AG10803 (cell line): ENCODE measurements at places on chromosomes 4 and X.
A peak's percentile ranks its signal among the peaks of the same experiment; 100 is the strongest.

- DNase-seq = peak; percentile 59
These were observed 5.2 kb downstream of the LDB2 start for GRCh38 chr4:16893141-16893651.

DNA sequence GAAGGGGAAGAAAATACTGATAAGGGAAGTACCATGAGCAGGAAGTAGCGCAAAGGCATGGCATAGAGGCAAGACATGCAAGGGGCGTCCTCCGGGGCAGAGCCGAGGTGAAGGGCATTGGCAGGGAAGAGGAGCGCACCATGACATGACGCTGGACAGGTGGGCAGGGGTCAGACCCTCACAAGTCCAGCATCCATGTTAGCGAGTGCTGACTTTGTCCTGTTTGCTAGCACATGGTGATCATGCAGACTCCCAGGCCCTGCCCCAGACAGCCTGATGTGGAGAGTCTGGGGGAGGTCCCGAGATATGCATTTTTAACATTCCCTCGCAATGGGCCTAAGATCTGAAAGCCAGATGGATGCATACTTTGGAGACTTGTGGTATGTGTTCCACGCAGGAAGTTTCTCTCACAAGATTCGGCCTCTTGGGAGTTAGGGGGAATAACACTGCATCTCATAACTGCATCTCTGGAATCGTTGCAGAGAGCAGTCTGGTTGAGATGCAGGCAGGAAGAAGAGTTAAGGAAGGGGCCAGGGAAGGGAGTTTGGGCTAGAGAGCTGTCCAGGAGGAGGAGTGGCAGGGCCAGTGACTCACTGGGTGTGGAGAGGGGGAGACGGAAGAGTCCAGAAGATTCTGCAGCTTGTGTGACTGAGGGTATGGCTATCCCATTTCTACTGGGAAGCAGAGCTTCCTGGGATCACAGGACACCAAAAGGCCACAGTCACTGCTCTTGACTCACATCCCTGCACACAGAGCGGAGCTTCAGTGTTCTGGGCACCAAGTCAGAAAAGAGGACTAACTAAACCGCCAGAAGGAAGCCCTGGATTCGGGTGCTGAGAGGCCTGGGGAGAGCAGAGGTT, 59.7 kb downstream of the FAM184B start:
- peak; percentile 95 for DNase-seq

GRCh38 chr4:87326460-87326859, 3.8 kb upstream of the HSD17B13 start:
- no peak for DNase-seq

DNA sequence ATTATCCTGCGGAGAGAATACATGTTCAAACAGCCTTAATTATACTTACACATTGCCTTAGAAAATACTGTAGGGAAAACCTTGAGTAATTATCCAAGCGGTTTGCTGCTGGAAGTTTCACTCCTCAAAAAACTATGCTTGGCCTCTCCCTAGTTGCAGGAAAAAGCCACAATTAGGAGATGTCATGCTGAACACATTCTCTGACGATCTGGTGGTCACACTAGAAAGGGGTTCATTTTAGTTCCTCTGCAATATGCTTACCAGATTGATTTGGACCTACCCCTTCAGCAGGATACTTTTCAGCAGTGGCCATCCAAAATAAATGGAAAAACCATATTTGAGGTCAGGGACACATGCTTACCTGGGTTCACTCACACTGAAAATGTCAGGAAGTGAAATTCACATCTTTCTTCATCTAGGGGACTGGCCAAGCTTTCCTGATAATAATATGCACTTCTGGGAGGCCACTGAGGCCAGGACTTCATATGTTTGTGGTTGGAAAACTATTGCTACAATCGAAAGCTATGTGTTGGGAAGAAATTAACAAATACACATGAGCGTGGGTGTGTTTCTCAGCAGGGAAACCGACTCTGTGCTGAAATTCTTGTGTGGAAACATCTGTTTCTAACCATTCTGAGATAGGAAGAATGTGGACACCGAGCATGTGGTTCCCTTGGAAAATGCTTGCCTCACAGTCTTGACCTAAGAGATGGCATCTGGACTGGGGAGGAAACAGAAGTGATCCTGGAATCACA, 68.8 kb downstream of the ATXN3L start:
- DNase-seq = peak; percentile 99

GRCh38 chr4:36392916-36393315, 111.5 kb downstream of the DTHD1 start:
- no peak for DNase-seq

DNA sequence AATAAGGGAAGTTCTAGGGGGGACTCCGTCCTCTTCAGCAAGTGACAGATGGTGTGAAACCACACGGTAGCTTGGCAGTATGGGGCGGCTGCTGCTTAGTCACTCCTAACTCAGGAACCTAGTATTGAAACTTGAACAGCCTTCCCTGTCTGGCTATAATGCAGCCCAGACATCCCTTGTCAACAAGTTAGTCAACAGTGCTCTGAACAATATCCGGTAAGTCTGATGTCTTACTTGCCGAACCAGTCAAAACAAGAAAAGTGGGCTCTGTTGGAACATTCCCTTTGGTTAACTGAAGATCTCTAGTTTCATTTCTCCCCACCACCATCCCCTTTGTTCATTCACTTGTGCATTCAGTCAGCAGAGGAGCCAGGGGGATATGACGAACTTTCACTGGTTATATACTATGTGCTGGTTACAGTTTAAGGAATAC, 18.7 kb upstream of the CXCL13 start:
- DNase-seq = peak; percentile 67

DNA sequence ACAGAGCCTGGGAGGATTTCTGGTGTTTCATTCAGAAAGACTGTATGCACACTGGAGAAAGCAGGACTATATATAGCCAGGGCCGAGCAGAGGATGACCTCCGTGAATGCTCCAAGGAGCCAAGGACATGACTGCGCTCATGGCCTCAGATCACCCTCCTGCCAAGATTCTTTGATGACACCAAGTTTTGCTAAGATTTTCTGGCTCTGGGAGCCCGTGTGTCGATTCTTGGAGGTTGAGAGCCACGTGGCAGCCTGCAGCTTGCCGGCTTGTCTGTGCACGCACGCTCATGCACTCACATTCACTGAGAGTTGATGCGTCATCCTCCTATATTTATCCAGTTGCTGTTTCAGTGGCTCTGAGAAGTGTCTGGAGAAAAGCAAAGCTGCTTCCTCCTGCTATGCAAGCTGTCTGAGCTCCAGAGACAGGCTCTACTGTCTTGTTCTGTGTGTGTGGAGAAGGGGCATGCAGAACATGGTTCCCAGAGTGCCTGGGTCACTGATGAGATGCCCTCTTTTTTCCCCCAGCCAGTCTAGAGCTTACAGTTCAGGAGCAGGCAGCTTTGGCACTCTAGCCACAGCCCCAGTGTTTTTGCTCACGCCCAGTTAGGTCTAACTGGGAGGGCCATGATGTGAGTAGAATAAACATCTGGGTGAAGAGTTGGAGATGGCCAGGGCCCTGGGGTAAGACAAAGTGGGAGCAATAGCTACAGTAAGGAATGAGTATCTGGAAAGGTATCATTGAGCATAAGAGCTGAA, 64.9 kb upstream of the SCOC start:
- peak; percentile 96 for DNase-seq

- DNase-seq = no peak
These were observed 240.8 kb upstream of the DDX53 start for GRCh38 chrX:22758807-22759481.

- peak; percentile 63 for DNase-seq
These were observed 219.6 kb downstream of the PTTG2 start for GRCh38 chr4:38179690-38180377.

DNA sequence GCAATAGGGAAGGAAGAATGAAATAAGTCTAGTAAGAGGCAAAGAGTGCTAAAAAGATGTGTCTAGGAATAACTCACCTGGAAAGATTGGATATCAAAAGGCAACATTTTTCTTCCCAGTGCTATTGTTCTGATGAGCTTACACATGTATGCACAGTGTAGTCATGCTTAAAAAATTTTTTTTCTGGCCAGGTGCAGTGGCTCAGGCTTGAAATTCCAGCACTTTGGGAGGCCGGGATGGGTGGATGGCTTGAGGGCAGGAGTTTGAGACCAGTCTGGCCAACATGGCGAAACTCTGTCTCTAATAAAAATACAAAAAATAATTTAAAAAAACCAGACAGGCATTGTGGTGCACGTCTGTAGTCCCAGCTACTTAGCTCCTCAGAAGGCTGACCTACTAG, 795.8 kb upstream of the IGFBP7 start:
- DNase-seq = no peak

DNA sequence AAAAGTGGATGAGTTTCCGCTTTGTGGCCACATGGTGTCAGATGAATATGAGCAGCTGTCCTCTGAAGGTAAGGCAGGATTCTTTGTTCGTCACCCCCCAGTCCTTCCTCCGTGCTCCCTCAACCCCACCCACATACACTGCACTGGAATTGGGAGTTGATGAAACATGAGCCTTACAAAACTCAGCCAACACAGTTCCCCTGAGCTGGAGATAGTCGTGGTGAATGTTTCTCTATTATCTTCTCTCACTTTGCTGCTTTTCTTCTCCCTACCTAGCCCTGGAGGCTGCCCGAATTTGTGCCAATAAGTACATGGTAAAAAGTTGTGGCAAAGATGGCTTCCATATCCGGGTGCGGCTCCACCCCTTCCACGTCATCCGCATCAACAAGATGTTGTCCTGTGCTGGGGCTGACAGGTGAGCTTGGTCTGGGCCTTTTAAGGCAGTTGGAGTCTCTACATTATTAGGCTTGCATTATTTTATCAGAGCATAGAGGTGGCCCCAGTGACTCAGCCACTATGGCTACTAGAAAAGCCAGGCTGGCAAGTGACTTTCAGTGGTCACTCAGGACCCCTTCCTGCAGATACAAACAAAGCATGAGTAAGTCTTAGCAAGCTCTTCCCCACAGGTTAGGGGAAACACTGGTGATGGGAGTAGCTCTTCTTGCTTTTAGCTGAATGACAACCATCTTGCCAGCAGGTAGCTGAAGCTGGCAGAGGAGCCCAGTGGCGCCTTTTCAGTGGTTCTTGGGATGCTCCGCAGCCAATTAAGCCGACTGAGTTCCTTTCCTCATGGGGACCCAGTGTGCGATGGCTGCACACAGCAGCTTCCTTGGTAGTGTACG, 1.6 kb downstream of the RPL10 start:
- no peak for DNase-seq

GRCh38 chr4:2954358-2955185, 8.6 kb downstream of the NOP14 start:
- no peak for DNase-seq

- DNase-seq = peak; percentile 57
These were observed 174.5 kb downstream of the NSUN7 start for GRCh38 chr4:40924096-40924792.

- DNase-seq = no peak
These were observed 363.0 kb downstream of the MID1IP1 start for GRCh38 chrX:39164212-39164611.

- peak; percentile 56 for DNase-seq
These were observed 477 bp downstream of the FGF5 start for GRCh38 chr4:80266902-80267380.

- DNase-seq = no peak
These were observed 407.3 kb downstream of the IDS start for GRCh38 chrX:149097786-149098185.

DNA sequence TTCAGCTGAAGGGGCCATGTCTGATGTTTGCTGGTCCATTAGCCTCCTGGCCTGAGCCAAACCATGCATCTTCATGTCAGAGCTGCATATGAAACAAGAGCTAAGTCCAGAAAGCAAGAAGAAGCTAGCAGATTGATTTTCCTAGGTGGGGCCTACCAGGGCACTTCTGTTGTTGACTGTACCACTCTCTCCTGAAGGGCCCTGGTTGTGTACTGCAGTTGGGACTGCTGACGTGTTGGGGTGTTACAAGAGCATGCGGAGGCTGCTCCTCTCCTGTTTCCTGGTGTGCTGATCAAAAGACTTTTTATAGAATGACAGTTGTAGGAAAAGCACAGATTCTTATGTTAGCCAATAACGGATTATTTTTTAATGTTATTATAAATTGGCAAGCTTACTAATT, 145.1 kb downstream of the TBL1X start:
- DNase-seq = no peak

DNA sequence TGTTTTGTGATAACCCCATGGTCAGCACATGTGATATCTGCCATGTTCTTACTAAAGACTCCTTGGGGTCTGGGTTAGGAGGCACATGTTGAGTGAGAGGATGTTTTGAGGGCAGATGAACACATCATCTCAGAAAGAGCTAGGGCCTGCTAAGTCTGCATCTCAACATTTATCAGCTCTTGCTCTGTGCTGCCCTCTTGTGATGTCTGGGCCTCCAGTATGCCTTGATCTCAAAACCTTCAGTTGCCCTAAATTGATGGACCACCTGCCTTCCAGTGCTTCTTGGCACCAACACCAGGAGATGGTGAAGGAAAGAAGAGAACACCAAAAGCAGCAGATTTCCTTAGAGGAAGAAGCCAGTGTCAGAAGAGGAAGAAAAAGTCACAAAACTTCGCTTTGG, 22.5 kb downstream of the MID1 start:
- peak; percentile 31 for DNase-seq

GRCh38 chr4:38791010-38791409, 8.2 kb upstream of the TLR10 start:
- no peak for DNase-seq

DNA sequence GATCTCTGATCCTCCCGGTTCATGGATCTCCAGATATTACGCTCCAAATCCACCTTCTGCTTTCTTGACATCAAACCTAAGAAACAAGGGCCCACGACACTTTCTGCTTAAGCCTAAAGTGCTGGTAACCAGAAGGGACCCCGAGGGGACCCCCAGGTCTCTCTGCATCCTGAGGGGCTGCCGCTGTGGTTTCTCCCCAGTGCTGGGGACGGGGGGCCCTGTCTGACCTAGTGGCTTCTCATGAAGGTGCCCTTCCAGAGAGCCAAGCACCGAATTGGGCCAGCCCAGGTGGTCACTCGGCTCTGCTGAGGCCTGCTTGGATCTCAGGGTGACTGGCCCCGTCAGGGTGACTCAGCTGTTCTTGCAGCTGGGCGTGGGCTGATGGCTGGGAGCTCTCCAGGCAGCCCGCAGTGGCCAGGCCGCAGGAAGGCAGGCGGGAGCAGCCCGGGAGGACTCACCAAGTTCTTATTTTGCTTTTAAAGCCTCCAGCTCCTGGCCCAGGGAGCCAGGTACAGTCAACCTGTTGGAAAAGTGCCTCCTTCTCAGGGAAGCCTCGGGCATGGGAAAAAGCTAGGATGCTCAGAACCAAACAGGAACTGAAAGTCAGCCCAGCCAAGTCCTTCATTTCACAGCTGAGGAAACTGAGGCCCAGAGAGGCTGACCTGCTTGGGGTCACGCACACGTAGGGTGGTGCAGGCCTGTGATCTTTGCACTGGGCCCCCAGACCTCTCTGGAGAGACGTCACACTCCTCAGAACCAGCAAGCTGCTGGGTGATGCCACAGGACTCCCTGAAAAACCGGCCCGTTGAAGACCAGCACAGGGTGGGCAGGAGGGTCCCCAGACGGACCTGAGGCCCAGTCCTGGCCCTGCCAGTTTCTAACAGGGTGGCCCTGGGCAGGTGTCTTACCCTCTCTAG, 16.7 kb downstream of the BLOC1S4 start:
- peak; percentile 93 for DNase-seq

GRCh38 chr4:55347610-55348228, 1.7 kb downstream of the SRD5A3 start:
- no peak for DNase-seq

- peak; percentile 93 for DNase-seq
These were observed 195.3 kb upstream of the LNX1 start for GRCh38 chr4:53786632-53787031.

GRCh38 chr4:110484029-110484428, 8.1 kb downstream of the ENPEP start:
- DNase-seq = no peak
